Regular cardiac myocyte (primary cell): ENCODE measurements at places on chromosomes 1 and 21. TPM values are rescaled to one million over a fixed set of nuclear protein-coding genes. Genes with fewer than 3 reads are reported as not detected.

POU3F1 gene
- not detected in 2 replicates for total RNA-seq

DMRTA2 gene
- total RNA-seq: under 0.01 TPM in 1 of 2 replicates, not detected in the other

LCE1D gene
- total RNA-seq: not detected in 2 replicates

PRRX1 gene
- total RNA-seq: 101 and 189 TPM in 2 replicates
